ENCODE measurements at places on chromosomes 3 and 15.
A peak's percentile ranks its signal among the peaks of the same experiment; 100 is the strongest.

DNA sequence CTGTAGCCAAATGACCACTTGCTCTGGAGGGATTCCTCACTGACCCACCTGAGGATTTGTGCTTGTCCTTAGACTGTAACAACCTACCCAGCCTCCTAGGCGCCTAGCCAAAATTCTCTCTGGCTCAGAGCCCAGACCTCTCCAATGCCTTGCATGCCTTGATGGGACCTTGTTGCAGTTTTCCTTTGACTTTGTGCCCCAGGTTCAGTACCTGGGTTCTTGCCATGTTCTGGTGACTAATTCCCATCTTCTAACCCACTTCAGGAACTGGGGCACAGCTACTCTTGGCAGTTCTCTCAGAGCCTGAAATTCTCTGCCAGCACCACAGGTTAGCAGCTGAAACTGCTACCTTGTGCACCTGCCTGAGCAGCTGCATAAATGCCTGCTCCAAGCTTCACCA, 27.0 kb upstream of the UBE3A start:
- DNase-seq, result no peak

DNA sequence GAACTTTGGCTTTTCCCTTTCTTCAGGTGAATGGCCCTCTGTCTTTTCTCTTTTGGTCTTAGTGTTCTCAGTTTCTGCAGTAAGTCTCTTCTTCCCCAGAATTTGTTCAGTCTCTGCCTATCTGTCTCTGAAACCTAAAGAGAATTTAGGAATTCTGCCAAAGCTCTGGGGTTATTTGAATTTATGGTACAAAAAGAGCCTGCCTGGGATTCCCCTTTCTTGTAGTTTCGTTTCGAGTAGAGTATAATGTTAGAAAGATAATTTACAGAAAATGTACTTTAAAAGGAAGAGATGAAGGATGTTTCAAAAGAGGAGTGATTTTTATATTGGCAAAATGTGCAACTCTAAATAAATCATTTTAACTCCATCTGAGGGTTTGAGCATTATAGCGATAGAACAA, 247.4 kb upstream of the SATB1 start:
- DNase-seq, result no peak

- DNase-seq, result no peak
These were observed 391.4 kb downstream of the KCNH8 start for GRCh38 chr3:19539518-19540392.

GRCh38 chr3:134134698-134135415, 105.1 kb upstream of the SLCO2A1 start:
- DNase-seq, result no peak

- no peak for DNase-seq
These were observed 94.3 kb downstream of the UACA start for GRCh38 chr15:70669006-70669602.

DNA sequence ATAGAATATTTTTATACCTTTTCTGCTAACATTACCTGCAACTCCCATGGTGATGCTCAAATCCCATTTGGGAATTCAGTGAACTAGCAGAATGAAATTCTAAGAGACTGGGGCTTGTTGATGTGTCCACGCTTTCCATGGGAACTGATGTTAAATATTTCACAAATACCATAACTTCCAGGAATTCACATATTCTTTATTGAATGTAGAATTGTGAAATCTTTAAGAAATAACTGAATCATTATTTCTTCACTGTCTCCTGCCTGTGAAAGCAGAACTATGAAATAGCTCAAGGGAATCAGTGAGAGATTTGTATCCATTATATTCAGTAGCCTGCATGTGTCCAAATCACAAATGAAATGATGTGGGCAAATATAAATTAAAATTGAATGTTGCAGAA, 130.8 kb downstream of the SERPINI1 start:
- peak; percentile 48 for DNase-seq

DNA sequence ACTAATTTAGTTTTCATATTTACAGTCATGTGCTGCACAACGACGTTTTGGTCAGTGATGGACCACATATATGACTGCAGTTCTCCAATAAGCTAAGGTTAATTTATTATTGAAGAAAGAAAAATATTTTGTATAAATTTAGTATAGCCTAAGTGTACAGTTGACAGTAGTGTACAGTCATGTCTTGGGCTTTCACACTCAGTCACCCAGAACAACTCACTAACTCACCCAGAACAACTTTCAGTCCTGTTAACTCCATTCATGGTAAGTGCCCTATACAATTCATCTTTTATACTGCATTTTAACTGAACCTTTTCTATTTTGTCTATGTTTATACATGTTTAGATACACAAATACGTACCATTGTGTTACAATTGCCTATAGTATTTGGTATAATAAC, 3.8 kb upstream of the GABRR3 start:
- DNase-seq, result no peak

DNA sequence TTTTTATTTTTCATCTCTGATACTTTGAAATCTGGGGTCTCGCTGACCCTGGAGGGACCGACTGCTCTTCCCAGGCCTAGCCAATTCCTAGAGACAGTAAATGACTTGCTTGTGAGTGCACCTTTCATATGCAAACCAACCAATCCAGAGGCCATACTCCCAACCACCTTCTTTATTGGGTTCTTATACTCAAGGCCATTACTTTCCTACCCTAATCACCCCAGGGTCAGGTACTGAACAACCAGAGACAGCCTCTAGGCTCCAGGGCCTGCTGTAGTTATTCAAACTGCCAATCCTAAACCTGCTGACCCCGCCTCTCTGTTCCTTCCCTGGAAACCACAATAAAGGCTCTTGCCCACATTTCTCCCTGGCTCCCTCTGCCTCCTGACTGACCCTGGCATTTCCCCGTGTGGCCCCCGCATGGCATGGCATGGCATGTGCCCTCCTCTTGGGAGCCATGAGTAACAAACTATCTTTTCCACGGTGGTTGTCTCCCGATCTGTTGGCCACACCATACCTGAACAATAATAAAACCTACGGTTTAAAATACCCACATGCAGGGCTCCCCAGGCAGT, 42.9 kb downstream of the ADCY5 start:
- no peak for DNase-seq

GRCh38 chr3:168888781-168889180, 774.7 kb downstream of the MECOM start:
- DNase-seq, result no peak

DNA sequence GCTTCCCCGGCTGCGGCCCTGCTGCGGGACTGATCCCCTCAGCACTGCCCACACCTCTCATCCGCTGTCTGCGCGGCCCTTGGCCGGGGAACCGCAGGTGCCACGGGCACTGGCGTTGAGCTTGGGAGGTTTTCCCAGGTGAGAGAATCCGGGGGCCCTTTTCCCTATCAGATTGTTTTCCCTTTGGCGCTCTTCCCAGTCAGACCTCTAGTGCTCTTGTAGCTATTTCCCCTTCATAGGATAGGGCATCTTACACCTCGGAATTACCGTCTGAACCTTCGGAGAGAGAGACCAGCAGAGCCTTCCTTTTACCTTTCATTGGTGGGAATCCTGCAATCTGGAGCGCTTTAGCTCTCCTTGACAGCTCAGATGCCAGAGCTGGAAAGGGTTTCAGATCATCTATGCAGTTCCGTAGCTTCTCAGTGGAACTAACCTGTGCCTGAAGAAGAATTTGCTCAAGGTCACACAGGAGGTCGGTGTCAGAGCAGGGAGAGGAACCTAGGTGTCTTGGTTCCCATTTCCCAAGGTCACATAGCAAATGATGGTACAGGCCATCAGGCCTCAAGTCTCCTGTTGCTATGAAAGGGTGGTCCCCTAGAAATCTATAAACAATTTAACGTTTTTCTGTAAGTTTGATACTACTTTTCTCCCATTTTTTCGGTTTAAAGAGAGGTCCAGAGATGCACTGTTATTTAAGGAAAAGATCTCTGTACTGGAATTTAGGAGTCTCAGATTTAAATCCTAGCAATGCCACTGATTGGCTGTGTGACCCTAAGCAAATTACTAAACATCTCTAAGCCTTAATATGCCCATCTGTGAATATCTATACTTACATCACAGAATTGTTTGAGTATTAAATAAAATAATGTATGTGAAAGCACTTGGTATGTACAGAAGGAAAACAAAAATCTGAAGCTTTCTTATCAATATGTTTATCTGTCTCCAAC, 916 bp downstream of the IDH3A start:
- DNase-seq, result no peak

DNA sequence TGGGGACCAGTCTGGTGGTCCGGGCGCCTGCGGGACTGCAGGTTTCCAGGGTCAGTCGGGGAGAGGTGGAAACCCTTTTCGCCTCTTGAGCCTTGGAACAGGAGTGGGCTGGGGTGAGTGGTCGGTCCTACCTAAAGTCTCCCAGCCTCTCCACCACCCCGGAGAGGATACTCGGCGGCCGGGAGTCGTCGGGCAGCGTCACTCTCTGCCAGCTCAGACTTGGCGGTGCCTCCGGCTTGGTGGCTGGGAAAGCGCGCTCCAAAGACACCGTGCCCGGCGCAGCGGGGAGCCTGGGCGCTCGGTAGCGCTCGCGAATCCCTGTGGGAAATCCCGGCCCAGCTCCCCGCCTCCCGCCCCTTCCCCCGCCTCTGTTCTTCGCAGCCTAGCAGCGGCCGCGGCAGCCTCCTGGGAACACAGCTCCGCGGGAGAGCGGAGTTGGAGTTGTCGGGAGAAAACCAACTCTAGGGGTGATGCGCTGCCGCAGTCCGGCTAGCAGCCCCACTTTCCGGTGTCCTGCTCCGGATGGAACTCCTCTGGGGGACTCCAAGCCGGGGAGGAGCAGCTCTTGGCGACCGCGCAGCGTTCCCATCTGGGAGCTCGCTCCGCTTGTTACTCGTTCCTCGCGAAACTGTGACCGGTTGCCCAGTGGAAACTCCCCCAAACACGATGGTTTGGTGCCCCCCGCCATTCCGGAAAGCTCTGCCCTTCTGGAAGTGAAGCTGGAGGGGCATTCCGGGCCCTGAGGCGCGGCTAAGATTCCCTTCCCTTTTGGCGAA, 1.4 kb downstream of the EPHB1 start:
- no peak for DNase-seq

DNA sequence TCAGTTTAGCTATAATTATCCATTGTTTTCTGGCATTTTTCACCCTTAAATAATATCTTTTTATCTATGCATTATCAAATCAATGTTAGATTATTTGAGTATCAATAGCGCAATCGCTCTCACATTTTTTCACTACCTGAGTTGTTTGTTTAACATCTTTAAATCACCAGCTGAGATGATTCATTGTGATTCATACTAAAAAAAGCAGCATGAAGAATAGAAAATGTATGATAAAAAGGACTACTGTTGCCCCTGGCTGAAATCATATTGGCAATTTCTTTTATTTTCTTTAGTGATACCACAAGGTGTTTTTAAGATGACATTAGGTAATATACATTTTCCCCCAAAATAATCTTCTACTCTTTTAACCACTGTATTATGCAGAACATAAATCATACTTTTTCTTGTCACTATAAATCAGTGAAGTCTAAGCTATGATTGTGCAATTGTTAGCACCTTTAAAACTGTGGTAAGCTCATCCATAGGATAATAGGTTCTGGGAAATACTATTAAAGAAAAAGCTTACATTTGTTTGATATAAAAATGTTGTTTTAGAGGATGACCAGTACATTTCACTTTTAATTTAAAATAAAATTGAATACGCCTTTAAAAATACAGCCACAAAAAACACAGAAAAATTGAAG, 889.1 kb downstream of the NAALADL2 start:
- no peak for DNase-seq

DNA sequence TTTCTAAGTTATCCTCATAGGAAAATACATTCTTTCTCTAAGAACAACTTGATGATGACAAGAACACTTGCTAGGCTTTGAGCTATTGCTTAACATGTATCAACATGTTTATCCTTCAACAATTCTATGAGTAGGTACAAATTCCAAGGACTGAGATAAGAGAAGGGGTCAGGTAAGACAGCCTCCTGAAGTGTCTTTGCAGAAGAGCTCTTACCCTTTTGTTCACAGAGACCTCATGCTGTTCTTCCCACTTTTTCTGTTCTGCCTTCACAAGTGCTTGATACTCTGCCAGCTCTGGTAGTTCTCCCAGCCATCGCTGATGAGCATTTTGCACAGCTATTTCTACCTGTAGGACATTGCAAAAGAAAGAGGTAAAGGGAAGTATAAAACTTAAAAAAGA, 50.9 kb downstream of the CEP152 start:
- no peak for DNase-seq

GRCh38 chr15:86852741-86853140, 773.1 kb downstream of the AGBL1 start:
- no peak for DNase-seq

DNA sequence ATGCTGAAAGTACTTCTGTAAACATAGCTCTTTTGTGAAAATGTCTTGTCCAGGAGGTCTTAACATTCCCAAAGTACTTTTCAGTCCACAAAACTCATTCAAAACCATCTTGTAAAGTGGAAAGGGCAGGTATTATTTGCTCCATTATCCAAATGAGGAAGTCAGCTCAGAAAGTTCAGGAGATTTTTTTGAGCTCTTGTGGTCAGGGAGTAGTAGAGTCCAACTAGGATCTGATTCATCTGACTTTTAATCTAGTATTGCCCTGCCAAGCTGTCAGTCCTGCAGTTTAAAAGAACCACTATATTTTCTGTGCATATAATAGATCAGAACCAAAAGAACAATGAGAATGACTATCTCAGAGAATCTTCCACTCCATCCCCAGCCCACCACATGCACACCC, 83.5 kb downstream of the FOXB1 start:
- no peak for DNase-seq

DNA sequence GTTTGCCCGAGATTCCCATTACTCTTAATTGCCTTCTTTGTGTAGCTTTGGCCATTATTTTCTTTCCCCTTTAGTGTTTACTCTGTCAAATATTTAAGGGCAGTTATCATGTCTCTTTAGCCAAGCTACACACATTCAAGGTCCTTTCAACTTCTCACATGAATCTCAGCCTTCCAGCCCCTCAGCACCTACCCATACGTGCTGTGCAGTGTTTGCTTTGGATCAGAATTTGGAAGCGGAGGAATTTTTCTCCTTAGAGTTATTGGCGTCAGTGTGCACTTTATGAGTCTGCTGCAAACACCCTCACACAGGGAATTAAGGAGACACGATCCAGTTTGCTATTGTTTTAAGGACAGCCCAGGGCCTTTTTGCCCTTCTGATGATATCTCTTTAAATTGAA, 231.6 kb downstream of the CACNA2D3 start:
- no peak for DNase-seq

DNA sequence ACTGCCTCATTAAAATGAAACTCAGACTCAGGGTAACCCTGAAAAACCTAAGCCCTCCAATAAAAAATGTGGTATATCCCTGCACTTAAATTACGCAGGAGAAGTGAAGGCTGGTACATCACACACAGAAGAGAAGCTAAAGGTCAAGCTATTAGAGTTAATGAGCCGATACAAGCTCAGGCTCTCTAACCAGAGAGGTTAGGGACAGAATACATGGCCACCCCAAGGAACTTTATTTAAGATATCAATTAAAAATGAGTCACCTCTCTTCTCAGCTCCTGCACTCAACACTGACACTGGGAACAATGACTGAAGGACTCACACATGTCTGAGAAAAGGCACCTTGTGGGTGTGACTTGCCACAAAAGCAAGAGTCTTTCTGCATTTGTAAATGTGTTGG, 800.6 kb upstream of the CFAP20DC start:
- no peak for DNase-seq

GRCh38 chr3:156175570-156175969, 55.2 kb downstream of the KCNAB1 start:
- no peak for DNase-seq

GRCh38 chr3:152858170-152858800, 23.4 kb downstream of the P2RY1 start:
- DNase-seq, result peak; percentile 22

GRCh38 chr3:121167374-121168139, 259.6 kb downstream of the STXBP5L start:
- no peak for DNase-seq

- DNase-seq, result no peak
These were observed 52.8 kb downstream of the PPM1L start for GRCh38 chr3:160808838-160809237.
